H4 (cell line): ENCODE measurements at places on chromosomes 3 and 15. TPM values are rescaled to one million over a fixed set of nuclear protein-coding genes. Genes with fewer than 3 reads are reported as not detected.

DNA sequence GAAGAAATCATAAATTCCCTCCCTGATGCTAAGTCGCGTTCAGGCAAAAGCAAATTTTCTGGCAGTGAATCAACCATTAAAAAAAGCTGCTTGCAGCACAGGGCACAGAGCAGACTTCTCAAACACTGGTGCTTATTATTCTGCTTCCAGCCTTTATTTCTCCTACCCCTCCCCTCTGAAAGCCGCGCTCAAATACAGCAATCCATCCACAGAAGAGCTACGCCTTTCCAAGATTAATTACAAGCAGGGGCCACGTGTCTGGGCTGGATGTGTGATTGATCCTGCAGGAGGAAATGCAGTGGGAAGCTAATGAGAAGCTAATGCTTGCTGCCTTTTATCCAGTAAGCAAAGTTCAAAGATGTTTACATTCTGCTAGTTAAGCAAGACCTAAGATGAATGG is 134.9 kb upstream of the TOPAZ1 start:
- DNase-seq, result no peak

GRCh38 chr3:153137626-153138025 is 24.4 kb upstream of the RAP2B start:
- no peak for DNase-seq

GRCh38 chr15:98786717-98787116 is 138.4 kb downstream of the IGF1R start:
- DNase-seq, result no peak

Gene PEX5L
- 0.99 and 1.3 TPM in 2 replicates for total RNA-seq

Gene MAN2C1
- 15.7 and 23.4 TPM in 2 replicates for total RNA-seq

Gene IL20RB
- 61.5 and 69.6 TPM in 2 replicates for total RNA-seq

- DNase-seq, result no peak
Measured at GRCh38 chr3:107461721-107462120, 61.0 kb upstream of the BBX start.

DNA sequence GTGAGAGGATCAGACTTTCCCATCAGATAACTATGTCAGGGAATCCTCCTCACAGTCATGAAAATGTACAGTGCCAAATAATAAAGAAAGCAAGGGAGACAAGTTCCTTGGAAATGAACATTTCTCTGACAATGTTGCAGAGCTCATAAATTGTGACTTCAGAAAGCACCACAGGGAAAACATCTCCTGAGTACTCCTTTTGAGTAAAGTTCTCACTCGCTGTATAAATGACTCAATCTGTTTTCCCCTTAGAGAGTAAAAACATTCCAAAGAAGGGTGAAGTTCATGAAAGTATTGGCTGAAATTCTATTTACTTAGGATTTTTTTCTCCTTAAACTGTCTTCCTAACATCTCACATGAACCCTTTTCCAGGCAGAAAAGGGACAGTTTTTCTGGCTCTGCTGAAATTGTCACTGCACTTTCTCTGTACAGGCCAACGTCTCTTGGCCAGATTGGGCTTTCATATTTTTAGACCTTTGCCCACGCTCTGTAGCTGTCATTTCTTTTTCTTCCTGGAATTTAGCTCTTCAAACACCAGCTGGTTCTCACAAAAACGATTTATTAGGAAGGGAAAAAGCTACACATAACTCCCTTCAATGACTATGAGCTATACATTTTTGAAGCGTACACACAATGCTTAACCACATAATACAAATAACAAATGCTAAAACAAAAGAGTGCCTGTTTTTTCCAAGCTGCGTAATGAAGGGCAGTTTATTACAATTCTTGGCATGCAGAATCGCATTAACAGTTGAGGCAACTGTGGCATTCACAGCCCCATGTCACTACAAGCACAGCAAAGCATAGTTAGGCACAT is 216.1 kb downstream of the ATP8B4 start:
- DNase-seq, result no peak

Gene TMEM44
- total RNA-seq, result 6.6 and 8.4 TPM in 2 replicates

- no peak for DNase-seq
Measured at GRCh38 chr15:63408524-63408923, 26.9 kb upstream of the CA12 start.

- DNase-seq, result no peak
Measured at GRCh38 chr3:190968616-190969015, 106.1 kb upstream of the GMNC start.

GRCh38 chr15:92666780-92667179 is 11.2 kb upstream of the FAM174B start:
- DNase-seq, result no peak

Gene GTF2A2
- total RNA-seq, result 78.9 and 105 TPM in 2 replicates

DNA sequence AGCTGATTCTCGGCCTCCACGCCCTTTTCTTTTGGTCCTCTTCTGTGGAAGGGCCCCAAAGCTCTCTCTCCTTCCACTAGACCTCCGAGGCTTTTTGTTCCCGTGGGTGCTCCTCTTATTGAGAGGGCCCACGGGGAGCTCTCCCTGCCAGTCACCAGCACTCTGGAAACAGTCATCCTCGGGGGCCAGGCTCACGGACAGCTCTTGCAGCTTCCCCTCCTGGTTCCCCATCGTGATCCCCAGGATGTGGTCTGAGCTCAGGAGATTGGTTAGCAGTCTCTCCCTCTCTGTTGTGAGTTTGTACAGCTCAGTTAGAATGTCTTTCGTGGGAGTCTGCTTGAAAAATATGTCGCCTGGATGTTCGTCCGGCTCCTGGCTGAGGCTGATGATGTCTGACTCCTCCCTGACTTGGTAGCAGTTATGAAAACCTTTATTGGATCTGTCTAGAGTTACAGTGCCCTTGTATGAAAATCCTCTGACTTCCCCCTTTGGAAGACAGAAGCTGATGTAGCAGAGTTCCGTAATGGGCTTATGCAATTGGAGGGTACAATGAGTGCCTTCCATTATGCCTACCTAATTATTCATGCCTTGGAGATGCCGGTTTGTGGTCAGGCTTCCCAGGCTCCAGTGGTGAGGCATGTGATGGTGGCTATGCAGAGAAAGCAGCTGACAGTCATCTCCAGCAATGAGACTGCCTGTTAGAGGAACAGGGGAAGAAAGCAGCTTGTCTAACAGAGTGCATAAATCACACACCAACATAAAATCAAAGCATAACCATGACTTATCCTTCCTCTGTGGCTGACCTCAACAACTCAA is 40.0 kb downstream of the FMN1 start:
- DNase-seq, result peak; percentile 96

DNA sequence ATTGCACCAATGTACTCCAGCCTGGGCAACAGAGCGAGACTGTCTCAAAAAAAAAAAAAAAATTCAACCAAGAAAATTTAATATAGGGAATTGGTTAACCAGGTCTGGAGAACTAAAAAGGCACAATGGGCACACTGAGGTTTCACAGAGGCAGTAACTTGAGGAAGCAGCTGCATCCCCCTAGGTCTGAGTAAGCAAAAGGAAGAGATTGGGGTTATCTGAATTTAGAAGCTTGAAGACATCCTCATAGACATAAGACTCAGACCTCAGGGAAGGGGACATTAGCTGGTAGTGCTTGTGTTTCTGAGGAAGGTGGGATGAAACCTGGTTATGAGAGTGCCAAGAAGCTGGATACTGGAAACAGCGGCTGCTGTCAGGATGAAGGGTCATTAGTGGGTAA is 50.1 kb upstream of the LEKR1 start:
- DNase-seq, result no peak

DNA sequence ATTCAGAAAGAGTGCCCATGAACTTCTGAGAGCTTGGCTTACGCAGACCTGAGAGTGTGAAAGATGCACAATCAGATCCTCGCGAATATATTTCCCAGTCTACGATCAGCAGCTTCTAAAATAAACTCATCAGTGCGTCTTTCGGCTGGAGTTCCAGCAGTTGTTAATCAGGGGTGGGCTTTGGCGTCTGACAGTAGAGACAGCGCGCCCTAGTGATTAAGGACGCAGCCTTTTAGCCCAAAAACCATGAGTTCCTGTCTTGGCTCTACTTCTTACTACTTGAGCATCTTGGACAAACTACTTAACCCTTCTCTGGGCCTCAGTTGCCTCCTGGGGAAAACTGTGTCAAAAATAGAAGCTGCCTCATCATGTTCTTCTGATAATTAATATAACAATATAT is 15.8 kb upstream of the ARRDC4 start:
- no peak for DNase-seq

GRCh38 chr15:85031086-85031943 is 49.7 kb downstream of the PDE8A start:
- DNase-seq, result no peak

Gene CLRN1
- total RNA-seq, result not detected in 2 replicates

DNA sequence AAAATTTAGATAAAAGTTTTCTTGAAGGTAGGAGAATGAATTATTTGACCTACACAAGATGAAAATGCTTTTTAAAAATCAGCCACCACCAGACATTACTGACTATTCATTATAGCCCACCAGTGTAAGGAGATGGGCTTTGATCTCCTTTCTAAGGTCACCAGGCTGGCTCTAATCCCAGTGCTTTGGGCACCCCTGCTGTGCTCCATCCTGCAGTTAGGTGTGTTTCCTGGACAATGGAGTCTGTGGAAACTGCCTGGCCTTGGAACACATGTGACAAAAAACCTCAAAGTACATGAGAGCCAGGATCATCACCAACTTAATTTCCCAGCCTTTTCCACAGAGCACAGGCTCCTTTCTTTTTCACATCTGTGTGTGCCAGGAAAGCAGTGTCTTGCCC is 260.9 kb downstream of the CHST2 start:
- DNase-seq, result no peak

Gene CPEB1
- total RNA-seq, result 5.2 and 6.6 TPM in 2 replicates

GRCh38 chr3:50170689-50171088 is 15.6 kb downstream of the SEMA3F start:
- DNase-seq, result peak; percentile 35

Gene CDHR4
- not detected in 2 replicates for total RNA-seq

DNA sequence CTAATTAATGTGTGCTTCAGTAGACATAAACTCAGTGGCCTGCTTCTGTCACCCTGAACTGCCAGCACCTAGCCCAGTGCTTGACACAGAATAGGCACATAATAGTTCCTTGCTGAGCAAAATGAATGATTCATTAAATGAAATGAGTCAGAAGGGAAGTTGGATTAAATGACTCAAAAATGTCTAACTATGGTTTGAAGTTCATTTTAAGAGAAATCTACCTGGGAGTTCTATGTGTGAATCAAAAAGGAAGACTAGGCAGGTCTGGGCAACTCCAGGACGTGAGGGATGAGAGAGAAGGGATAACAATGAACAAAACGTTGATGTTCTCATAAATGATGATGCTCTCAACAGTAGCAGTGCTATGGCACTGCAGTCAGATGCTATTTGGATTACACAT is 175.0 kb downstream of the CFAP20DC start:
- DNase-seq, result no peak

Gene PTH1R
- 0.43 TPM in 1 of 2 replicates, not detected in the other for total RNA-seq

- DNase-seq, result no peak
Measured at GRCh38 chr15:48002767-48003166, 118.0 kb upstream of the SLC24A5 start.

GRCh38 chr3:187679638-187680396 is 9.6 kb upstream of the SST start:
- DNase-seq, result peak; percentile 79

Gene C3orf62
- total RNA-seq, result 0.16 and 0.97 TPM in 2 replicates

DNA sequence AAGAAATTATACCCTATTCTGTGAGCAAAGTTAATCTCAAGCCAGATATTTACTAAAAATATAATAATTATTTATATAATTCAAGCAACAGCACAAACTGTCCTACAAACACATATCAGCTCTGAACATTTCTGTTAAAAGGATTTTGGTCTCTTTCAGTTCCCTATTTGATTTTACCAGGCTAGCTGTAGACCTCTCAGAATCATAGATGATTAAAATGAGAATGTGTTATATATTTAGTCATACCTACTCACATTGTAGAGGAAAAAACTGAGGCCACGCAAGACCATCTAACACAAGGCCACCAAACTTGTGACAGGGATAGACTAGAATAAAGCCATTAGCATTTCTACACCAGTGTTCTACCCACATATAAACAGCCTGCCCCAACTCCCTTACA is 28.5 kb downstream of the ACKR4 start:
- DNase-seq, result no peak

GRCh38 chr15:29687204-29687815 is 135.0 kb downstream of the TJP1 start:
- DNase-seq, result no peak

- no peak for DNase-seq
Measured at GRCh38 chr3:63768386-63768785, 50.7 kb upstream of the C3orf49 start.

- no peak for DNase-seq
Measured at GRCh38 chr15:93300796-93301195, 211.8 kb upstream of the RGMA start.

- DNase-seq, result no peak
Measured at GRCh38 chr15:60079210-60079609, 75.1 kb downstream of the FOXB1 start.

Gene WDR49
- not detected in 2 replicates for total RNA-seq

GRCh38 chr3:46130631-46131310 is 77.3 kb downstream of the CCR1 start:
- DNase-seq, result no peak

- DNase-seq, result no peak
Measured at GRCh38 chr3:49498239-49498638, 28.2 kb downstream of the DAG1 start.

- DNase-seq, result no peak
Measured at GRCh38 chr3:40847551-40847992, 322.8 kb downstream of the ZNF621 start.
